ENCODE measurements at places on chromosomes 2 and 18.

GRCh38 chr2:34280606-34281005, 681.5 kb upstream of the FAM98A start:
- no peak for DNase-seq

GRCh38 chr2:122148128-122148767, 392.8 kb downstream of the TSN start:
- DNase-seq: no peak

- no peak for DNase-seq
Observed at GRCh38 chr2:3024401-3024935, 353.1 kb downstream of the EIPR1 start.

DNA sequence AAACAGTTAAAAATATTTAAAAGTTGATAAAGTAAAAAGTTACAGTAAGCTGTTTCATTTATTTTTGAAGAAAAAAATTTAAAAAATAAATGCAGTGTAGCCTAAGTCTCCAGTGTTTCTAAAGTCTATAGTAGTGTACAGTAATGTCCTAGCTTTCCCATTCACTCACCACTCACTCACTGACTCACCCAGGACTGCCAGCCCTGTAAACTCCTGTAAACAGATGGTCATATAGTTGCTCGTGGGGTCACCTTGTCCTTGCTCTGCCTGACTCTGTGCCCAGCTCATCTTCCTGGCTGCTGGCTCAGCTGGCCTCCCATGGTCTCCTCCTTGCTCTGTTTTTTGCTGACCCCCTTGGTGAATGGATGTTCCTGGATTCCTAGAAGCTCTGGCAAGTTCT, 180.3 kb downstream of the VAPA start:
- DNase-seq: no peak

- DNase-seq: no peak
Observed at GRCh38 chr2:4130651-4131050, 427.3 kb downstream of the DCDC2C start.

- no peak for DNase-seq
Observed at GRCh38 chr2:129165006-129165405, 814.5 kb upstream of the RAB6C start.

- no peak for DNase-seq
Observed at GRCh38 chr2:209845666-209846065, 74.0 kb downstream of the UNC80 start.

DNA sequence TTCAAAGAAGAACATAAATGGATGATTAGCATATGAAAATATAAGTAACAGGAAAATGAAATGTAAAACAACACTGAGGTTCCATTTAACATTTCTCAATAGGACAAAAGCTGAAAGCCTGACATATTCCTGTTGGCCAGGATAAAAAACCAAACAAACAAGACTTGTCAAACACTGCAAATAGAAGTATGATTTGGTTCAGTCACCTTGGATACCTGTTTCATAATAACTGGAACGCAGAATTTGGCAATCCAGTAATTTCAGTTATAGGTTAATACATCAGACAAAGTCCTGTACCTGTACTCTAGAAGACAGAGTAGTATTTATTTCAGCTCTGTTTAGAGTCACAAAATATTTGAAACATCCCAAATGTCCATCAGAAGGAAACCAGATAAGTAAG, 16.5 kb upstream of the EVA1A start:
- no peak for DNase-seq

GRCh38 chr2:180985771-180986395, 5.5 kb downstream of the UBE2E3 start:
- DNase-seq: no peak
